ENCODE measurements at places on chromosomes 3 and 15.

GRCh38 chr15:82698711-82699345 is 10.8 kb downstream of the AP3B2 start:
- no peak overlapping the region for H3K4me3 ChIP-seq
- H3K4me1 ChIP-seq = no peaks in the 10 kb centered on the region
- no peak for DNase-seq
- H3K27me3 ChIP-seq = no peaks in the 10 kb centered on the region
- H3K27ac ChIP-seq = no peak overlapping the region

- H3K4me1 ChIP-seq = peaks cover 37% of the 10 kb centered on the region
- H3K27ac ChIP-seq = peak overlapping the region; percentile 51
- H3K27me3 ChIP-seq = no peaks in the 10 kb centered on the region
- H3K4me3 ChIP-seq = no peak overlapping the region
- peak; percentile 82 for DNase-seq
These were observed 82.3 kb downstream of the RBPMS2 start for GRCh38 chr15:64693134-64693533.

GRCh38 chr3:155159301-155159700 is 79.2 kb downstream of the MME start:
- DNase-seq = no peak
- H3K4me1 ChIP-seq = no peaks in the 10 kb centered on the region
- no peaks in the 10 kb centered on the region for H3K27me3 ChIP-seq
- no peak overlapping the region for H3K27ac ChIP-seq
- H3K36me3 ChIP-seq = no peaks in the 10 kb centered on the region
- H3K4me3 ChIP-seq = no peak overlapping the region

GRCh38 chr3:147958754-147959153 is 549.6 kb downstream of the ZIC1 start:
- no peak for DNase-seq
- no peaks in the 10 kb centered on the region for H3K4me1 ChIP-seq
- H3K27me3 ChIP-seq = no peaks in the 10 kb centered on the region
- H3K36me3 ChIP-seq = no peaks in the 10 kb centered on the region

- H3K36me3 ChIP-seq = no peaks in the 10 kb centered on the region
- H3K4me1 ChIP-seq = no peaks in the 10 kb centered on the region
- H3K27me3 ChIP-seq = no peaks in the 10 kb centered on the region
- peak; percentile 55 for DNase-seq
- H3K4me3 ChIP-seq = no peak overlapping the region
These were observed 43.5 kb upstream of the SLC6A11 start for GRCh38 chr3:10772271-10773161.

DNA sequence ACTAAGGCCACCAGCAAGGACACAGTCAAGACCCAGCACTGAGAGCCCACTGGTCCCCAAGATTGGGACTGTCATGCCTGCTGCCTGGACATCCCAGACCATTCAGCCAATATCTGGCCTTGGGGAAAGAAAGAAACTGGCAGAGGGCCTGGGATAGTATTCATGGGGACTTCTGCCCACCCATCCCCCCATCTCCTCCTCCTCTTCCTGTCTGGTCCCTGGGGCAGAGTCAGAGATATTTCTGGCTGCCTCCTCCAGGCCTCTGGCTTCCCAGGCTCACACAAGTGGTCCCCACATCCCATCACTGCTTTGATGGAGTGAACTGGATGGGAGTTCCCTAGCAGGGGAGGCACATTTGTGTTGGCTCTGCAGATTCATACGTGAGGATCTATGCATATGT is 4.2 kb upstream of the RASL12 start:
- peaks cover 13% of the 10 kb centered on the region for H3K4me1 ChIP-seq
- no peaks in the 10 kb centered on the region for H3K27me3 ChIP-seq

GRCh38 chr15:93709708-93710107 is 521.7 kb upstream of the MCTP2 start:
- DNase-seq = no peak
- no peaks in the 10 kb centered on the region for H3K4me1 ChIP-seq

- no peaks in the 10 kb centered on the region for H3K4me1 ChIP-seq
- H3K27ac ChIP-seq = no peak overlapping the region
- H3K27me3 ChIP-seq = no peaks in the 10 kb centered on the region
- DNase-seq = no peak
These were observed 10.5 kb downstream of the TTLL3 start for GRCh38 chr3:9820543-9820942.

DNA sequence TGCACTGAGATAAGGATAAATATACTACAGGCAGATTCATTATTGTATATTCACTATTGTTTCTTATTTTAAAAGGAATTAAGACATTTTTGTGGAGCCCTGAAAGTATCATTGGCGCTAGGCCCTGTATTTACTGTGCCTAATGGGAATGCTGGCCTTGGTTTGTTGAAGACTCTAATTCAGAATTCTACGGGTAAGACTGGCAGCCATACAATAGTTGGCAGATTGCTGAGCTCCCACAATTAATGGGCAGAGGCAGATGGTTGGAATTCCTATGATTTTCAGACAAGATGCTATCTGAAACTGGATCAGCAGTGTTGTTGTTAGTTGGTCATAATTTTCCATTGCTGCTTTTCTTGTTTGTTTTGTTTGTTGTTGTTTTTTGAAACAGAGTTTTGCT is 14.7 kb downstream of the PGBD4 start:
- no peak overlapping the region for H3K27ac ChIP-seq
- no peaks in the 10 kb centered on the region for H3K36me3 ChIP-seq
- no peaks in the 10 kb centered on the region for H3K27me3 ChIP-seq
- H3K4me1 ChIP-seq = no peaks in the 10 kb centered on the region
